Ascending aorta (tissue), 2 donors: ENCODE measurements at places on chromosomes 12 and 14.
A peak's percentile ranks its signal among the peaks of the same experiment; 100 is the strongest.

DNA sequence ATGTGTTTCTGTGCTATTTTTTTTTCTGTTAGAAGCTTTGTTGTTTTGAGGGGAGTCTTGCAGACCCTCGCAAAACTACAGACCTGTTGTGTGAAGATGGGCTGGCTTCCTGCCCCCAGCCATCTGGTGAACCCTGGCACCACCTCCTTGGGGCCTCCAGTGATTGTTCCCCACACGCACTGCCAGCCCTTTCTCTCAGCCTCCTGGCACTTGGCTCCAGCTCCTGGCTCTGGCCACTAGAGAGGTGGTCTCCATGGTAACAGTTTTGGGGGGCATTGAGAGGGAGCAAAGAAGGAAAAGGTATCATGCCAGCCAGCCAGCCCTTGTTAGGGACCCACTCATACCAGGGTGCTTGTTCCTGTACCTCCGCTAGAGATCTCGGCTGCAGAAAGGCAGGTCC, 176.4 kb upstream of the RPH3A start:
- H3K27ac ChIP-seq = no peak overlapping the region
- no peaks in the 10 kb centered on the region for H3K27me3 ChIP-seq
- no peaks in the 10 kb centered on the region for H3K4me1 ChIP-seq
- no peaks in the 10 kb centered on the region for H3K36me3 ChIP-seq
- no peak for DNase-seq
- H3K4me3 ChIP-seq = no peak overlapping the region

DNA sequence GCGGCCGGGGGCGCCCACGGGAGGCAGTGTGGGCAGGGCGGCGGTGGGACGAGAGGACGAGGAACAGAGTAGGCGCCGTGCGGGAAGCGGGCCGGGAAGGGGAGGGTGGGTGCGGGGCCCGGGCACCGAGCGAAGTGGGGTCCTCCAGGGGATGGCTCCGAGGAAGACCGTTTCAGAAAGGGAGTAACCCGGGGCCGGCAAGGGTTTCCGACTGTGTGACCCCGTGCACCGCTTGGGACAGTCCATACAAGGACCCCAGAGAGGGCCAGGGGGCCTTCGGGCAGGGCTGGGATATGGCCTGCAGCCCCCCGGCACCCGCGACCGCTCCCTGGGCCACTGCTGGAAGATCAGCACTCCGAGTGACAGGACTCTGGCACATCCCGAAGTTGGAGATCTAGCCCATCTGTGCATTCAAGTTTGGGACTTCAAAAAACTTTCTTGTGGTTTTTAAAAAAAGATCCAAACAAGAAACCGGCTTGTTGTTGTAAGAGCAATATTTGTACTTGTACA, 448 bp downstream of the TSPAN9 start:
- peak overlapping the region; percentile 88 for H3K27ac ChIP-seq
- no peaks in the 10 kb centered on the region for H3K27me3 ChIP-seq
- no peaks in the 10 kb centered on the region for H3K36me3 ChIP-seq
- peak; percentile 73 for DNase-seq
- peak overlapping the region; percentile 100 for H3K4me3 ChIP-seq
- peaks cover 23% of the 10 kb centered on the region for H3K4me1 ChIP-seq

GRCh38 chr12:64796205-64796845, 28.1 kb upstream of the TBC1D30 start:
- no peaks in the 10 kb centered on the region for H3K27me3 ChIP-seq
- no peaks in the 10 kb centered on the region for H3K36me3 ChIP-seq
- no peak overlapping the region for H3K4me3 ChIP-seq
- no peaks in the 10 kb centered on the region for H3K4me1 ChIP-seq

DNA sequence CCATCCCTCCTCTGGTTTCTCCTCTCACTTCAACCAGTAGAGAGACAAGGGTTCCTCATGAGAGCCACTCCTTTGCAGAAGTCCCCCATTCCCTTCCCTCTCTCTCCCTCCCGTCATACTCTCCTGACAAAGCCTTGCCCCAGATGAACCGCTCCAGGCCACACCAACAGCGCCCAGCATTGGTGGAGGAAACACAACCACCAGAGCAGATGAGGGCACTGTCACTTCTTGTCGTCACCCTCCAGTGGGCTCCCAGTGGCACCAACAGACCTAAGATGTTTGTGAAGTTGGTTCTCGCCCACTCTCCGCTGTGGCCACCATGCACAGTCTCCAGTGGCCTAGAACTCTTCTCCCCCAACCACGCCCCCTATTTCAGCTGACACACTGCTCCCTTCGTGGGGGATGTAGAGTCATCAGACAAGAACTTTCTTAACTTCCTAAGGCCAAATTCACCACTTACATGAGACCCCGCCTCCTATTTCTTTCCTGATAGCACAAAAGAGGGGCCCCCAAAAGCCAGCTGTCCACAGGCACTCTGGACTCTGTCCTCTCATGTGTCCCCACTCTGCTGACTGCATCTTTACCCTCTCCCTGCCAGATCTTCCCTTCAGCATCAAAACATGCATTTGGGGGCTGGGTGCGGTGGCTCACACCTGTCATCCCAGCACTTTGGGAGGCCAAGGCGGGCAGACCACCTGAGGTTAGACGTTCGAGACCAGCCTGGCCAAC, 29.2 kb upstream of the PLEKHG6 start:
- H3K27me3 ChIP-seq = no peaks in the 10 kb centered on the region
- H3K4me1 ChIP-seq = peaks cover 23% of the 10 kb centered on the region
- DNase-seq = no peak
- H3K4me3 ChIP-seq = no peak overlapping the region
- peak overlapping the region; percentile 82 for H3K27ac ChIP-seq

DNA sequence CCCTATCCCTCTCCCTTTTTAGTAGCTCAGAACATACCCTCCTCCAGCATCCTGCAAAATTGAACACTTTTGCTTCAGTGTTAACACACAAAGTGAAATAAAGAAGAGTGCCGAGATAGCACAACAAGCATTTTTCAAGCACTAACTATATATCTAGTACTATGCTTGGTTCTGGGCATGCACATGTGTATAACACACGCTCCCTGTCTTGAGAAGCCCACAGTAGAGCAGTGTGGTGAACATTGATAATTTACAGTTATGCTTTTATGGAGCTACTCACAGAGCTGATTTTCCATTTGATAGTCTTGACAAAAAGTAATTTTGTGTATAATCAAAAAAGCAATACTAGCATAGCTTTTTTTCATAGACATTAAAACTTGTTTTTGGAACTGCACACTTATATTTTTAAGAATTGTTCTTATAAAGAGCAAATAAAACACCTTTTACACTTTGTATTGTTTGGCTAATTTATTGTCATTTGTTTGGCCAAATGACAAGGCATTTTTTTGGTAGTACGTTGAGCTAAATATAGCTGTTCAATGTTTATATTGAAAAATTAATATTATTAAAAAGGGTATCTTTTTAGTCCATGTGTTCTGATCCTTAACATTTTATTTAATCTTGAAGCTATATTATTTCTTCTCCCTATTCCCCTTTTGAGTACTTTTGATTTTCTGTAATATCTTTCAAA, 39.7 kb downstream of the LEMD3 start:
- peaks cover 2% of the 10 kb centered on the region for H3K36me3 ChIP-seq
- no peak overlapping the region for H3K4me3 ChIP-seq
- H3K27me3 ChIP-seq = no peaks in the 10 kb centered on the region
- peaks cover 4% of the 10 kb centered on the region for H3K4me1 ChIP-seq
- no peak for DNase-seq

DNA sequence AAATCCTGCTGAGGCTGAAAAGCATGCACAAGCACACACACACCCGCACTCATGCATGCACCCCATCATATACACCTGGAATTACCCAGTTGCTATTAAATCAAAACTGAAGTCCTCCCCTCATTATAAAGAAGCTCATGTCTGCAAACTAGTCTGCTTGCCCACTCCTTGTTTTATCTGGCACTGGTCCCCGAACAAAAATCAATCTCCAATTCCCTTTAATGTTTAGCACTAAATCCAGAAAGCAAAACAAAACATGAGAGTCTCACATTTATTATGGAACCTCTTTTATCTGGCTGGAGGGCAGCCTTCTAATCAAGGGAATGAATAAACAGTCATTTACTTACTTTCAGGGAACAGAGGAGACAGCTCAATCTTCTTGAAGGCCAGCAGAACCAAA, 1093.4 kb upstream of the FLRT2 start:
- H3K27me3 ChIP-seq = no peaks in the 10 kb centered on the region
- no peak overlapping the region for H3K4me3 ChIP-seq
- no peak for DNase-seq
- no peaks in the 10 kb centered on the region for H3K36me3 ChIP-seq
- no peak overlapping the region for H3K27ac ChIP-seq

DNA sequence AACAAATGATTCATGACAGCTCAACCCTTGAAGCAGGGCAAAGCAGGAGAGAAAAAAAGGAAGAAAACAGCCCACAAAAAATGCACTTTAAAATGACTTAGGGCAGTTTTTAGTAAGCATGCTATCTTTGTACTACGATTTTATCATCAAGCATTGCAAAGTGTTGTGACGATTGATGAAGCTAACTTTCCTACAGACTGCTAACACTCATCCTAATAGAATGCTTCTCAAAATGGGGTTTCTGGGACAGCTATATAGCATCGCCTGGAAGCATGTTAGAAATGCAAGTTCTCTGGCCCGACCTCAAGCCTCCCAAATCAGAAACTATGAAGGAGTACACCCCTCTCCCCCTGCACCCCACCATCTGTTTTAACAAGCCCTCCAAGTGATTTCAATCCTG, 256.4 kb downstream of the SSPN start:
- H3K36me3 ChIP-seq = no peaks in the 10 kb centered on the region
- no peak overlapping the region for H3K27ac ChIP-seq
- H3K4me3 ChIP-seq = no peak overlapping the region
- H3K27me3 ChIP-seq = no peaks in the 10 kb centered on the region
- DNase-seq = no peak
- H3K4me1 ChIP-seq = no peaks in the 10 kb centered on the region

- peaks cover 37% of the 10 kb centered on the region for H3K36me3 ChIP-seq
- H3K4me1 ChIP-seq = peaks cover 7% of the 10 kb centered on the region
- H3K4me3 ChIP-seq = no peak overlapping the region
- H3K27ac ChIP-seq = peak overlapping the region; percentile 60
Measured at GRCh38 chr14:59358102-59358501, 107.1 kb downstream of the GPR135 start.

- DNase-seq = peak; percentile 51
- H3K4me3 ChIP-seq = no peak overlapping the region
- no peak overlapping the region for H3K27ac ChIP-seq
Measured at GRCh38 chr12:49942921-49943624, 7.5 kb upstream of the AQP2 start.

DNA sequence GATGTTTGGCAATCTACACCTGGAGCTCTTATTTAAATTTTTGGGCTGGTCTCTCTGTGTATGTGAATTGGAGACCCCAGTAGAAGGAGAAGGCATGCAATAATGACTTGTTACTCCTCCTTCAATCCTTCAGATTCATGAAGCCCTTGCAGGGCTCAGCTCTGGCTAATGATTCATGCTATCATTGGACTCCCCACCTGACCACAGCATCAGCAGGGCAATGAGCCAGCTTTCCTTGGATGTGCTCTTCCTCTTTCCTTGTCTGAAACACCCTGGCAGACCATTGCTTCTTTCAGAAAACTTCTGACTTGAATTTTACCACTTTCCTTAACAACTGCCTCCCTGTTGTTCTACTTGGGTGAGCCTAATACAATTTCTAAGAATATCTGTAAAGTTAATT, 1019.2 kb downstream of the AACS start:
- H3K27me3 ChIP-seq = no peaks in the 10 kb centered on the region
- no peaks in the 10 kb centered on the region for H3K36me3 ChIP-seq
- H3K27ac ChIP-seq = no peak overlapping the region
- no peak for DNase-seq
- no peaks in the 10 kb centered on the region for H3K4me1 ChIP-seq
- no peak overlapping the region for H3K4me3 ChIP-seq
